ENCODE measurements at places on chromosomes 12 and 14.

DNA sequence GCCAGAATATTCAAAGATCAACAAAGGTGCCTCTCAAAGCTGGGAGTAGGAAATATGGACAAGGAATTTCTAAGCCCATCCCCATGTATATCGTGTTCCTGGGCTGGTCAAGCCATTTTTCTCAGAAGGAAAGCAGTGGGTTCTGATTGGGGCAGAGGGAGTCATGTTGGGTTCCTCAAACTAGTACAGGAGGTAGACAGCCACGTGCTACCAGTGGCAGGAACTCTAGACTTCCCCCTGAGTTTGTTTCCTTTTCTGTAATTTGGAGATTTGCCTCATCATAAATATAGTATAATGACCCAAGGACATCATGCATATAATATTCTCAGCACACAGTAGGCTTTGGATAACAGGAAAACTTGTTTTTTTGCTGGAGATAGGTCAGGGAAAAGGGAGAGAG lies 16.4 kb upstream of the PLEKHH1 start:
- DNase-seq = no peak

DNA sequence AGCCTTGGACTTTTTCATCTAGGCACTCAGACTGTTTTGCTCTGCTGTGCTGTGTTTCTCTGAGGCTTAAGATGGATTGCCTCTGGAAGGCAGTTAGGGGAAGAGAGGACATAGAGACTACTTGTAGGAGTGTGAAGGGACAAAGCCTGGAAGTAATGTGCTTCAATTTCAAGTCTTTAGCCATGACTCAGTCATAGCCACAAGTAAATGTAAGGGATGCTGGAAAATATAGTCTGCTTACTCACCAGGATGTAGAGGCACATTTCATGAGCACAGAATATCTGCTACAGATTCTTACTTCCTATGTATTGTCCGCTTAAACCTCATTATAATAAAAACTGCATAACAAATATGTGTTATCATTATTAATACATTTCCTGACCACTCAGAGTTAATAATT lies 794.3 kb upstream of the NOVA1 start:
- DNase-seq = no peak

GRCh38 chr12:95096852-95097251 lies 23.4 kb upstream of the NR2C1 start:
- DNase-seq = no peak

DNA sequence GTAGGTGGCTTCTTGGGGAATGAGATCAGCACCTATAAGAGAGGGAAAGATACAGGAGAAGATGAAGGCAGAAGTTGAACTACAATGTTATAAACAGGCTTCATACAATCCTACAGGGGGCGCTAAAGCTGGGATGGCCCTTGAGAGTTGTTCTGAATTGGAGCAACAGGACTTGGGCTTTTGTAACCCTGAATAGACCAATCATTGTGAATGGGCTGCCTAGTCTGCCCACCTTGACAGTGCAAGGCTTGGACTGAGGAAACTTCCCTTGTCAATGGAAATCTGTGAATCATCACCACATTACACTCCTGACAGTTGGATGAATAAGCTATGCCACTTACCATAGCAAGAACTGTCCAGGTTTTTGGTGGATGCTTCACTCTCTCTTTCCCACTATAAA lies 306.1 kb downstream of the KCNC2 start:
- no peak for DNase-seq

DNA sequence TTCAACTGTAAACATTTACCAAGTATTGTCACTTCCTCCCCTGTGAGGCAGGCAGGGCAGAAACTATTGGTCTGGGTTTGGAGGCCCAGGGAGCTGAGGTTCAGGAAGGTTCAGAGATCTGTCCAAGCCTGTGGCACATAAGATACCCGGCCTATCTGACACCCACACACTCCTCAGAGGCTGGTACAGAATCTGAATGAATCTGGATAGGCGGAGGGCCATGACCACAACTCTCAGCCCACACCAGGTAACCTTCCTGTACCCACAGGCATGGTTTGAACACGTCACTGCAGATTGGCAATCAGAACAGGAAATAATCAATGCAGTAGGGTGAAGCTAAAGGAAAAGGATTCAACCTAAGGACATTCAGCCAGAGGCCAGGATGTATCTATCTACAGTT lies 92.8 kb upstream of the TMCC3 start:
- no peak for DNase-seq

DNA sequence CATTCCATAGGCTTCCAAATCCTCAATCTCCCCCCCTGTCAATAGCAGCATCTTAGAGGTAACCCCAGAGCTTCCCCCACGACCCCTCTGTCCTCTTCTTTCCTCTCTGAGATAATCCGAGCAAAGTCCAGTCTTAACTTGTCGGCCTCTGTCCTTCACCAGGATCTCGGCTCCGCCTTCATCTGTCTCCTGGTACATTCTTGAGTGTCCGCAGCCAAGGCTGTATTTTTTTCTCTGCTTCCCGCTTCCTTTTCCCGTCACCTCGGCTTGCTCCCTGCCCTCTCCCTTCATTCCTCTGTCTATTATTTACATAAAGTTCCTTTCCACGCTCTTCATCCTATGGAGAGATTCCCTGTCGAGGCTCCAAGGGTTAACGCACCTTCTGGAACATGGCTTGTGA lies 153.9 kb upstream of the GSC start:
- DNase-seq = no peak

DNA sequence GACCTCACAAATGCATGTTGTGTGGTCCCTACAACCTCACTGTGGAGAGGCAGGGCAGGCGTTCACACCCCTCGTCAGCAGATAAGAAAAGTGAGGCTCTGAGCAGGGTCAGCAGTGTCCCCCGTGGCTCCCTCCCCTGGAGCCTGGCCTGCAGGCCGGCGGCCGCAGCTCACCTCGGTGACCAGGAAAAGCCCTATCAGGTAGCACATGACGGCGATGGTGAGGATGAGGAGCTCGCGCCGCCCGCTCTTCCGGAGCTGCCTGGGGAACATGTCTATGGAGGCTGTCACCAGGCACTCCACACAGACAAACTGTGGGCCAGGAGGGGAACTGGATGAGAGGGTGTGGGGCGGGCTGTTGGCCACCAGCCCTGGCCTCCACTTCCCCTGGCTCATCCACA lies 18.0 kb downstream of the SLC6A12 start:
- no peak for DNase-seq

GRCh38 chr12:95397571-95397970 lies 76.4 kb upstream of the METAP2 start:
- DNase-seq = no peak

DNA sequence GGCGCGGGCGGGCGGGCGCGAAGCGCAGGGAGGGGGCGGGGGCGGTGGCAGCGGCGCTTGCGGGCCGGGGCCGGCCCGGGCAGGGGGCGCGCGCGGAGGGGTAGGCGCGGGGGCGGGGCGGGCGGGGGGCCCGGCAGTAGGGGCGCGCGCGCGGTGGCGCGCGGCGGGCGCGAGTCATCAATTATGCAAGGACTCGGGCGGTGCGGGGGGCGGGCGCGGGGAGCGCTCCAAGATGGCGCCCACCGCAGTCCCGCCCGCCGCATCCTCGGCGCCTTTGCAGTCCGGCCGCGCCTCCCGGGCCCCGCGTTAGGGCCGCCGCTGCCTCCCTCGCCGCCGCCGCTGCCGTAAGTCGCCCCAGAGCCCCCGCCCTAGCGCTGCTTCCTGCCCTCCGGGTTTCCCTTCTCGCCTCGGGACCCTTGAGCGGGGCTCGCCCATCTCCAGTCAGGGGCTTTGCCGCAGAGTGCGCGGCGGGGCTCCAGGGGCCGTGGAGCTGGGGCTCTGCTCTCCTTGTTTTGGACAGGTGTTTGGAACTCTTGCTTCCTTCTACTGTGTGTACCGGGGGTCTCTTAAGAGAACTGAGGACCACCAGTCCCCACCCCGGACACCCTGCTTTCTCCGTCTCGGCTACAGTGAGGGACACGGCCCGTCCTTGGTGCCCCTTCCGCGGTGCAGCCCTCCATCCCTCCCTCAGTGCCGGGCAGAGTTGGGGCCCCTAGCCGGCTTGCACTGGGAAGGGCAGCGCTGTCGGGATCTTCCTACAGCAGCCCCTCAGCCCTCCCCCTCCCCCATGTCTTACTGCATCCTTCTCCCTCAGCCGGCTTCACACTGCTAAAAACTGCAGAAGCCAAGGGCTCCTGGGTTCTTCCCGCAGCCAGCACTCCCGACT lies at the start of gene SCN8A:
SCN8A (plus strand) TSS at position 218 of the 886 bp plus-strand sequence. CDS start 71,585 bp downstream, outside the sequence.
- DNase-seq = no peak

- DNase-seq = no peak
Observed at GRCh38 chr12:53230108-53230845, 1.7 kb downstream of the RARG start.

DNA sequence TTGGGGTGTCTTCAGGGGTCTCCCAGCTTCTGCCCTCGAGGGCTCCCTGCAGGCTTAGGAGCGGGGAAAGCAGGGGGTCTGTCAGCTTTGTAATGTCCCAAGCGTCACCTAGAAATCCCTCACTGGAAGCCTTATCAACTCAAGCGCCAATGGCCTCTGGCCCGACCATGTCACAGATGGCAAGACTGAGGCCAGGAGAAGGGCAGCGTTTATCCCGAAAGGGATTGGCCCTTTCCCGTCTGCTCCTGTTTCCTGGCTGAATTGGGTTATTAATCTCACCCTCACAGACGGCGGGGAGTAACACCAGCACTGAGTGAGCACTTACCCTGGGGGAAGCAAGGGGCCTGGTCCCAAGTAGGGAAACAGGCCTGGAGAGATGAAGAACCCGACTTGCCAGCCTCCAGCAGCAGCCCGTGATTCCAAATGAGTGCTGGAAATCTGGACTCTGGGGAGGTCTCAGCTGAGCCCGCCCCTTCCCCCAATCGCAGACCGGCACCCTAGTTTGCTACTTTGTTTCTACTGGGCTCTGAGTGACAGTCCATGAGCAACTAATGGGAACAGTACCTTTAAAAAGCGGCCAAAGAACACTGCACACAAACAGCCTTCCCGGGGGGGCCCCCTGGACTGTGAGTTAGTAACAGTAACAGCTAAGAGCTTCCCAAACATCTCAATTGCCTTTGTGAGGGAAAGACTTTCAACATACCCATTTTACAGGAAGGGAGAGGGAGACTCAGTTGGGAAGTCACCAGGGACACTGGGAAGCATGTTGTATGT lies 2.1 kb upstream of the NCOR2 start:
- DNase-seq = no peak

GRCh38 chr12:19633641-19634040 lies 194.3 kb downstream of the AEBP2 start:
- no peak for DNase-seq

DNA sequence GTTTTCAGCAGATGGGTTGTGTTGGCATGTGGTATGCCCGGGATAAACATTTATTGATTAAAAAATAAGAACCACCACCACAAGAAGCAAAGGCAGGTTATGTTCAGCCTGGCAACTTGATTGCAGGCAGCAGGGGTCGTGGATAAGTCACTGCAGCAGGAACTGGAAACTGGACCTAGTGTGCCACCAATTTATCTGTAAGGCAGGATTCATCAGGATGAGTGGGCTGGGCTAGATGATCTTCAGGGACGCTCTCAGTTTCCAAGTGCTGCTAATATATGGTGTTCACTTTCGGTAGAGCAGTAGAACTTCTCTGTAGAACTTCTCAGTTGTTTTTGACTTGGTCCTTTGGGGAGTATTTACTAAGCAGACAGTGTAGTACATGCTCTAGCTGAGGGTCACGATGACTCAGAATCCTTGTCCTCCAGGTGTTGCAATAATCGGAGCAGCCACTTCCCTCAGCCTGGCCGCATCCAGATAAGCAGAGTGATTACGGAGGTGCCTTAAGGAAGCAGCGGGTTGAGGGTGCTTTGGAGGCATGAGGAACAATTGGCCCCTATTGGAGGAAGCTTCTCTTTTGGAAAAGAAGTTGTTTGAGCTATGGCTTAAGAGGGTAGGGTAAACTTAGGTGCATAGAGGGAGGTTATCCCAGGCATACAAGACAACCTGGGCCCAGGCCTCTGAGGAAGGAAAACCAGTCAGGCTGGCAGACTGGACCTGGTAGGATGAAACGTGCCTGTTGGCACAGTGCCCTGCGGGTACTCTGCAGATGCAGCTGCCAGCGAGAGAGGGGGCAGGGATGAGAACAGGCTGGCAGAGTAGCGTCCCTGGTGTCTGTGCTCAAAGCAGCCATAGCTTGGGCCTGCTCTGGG lies 104.0 kb downstream of the GPR135 start:
- DNase-seq = no peak

GRCh38 chr14:85122690-85123089 lies 407.3 kb upstream of the FLRT2 start:
- no peak for DNase-seq

GRCh38 chr14:24903337-24903736 lies 146.6 kb downstream of the STXBP6 start:
- DNase-seq = no peak

GRCh38 chr14:39673734-39674133 lies 241.5 kb upstream of the FBXO33 start:
- no peak for DNase-seq

- no peak for DNase-seq
Observed at GRCh38 chr12:23795494-23795893, 154.0 kb downstream of the SOX5 start.

- DNase-seq = no peak
Observed at GRCh38 chr12:6824085-6824775, 2.6 kb downstream of the GPR162 start.

All from cortex of kidney (tissue), 1 donor.